Activated T-cell treated with anti-CD3 and anti-CD28 coated beads, Interleukin-2, amount 50 U/mL, for 4 hours (primary cell): ENCODE measurements at places on chromosomes 6 and 20. TPM values are rescaled to one million over a fixed set of nuclear protein-coding genes. Genes with fewer than 3 reads are reported as not detected.
A peak's percentile ranks its signal among the peaks of the same experiment; 100 is the strongest.

The NHSL1 gene
- 0.68 TPM for total RNA-seq

The SNHG17 gene
- 138 TPM for total RNA-seq

The DHX35 gene
- total RNA-seq: 15.8 TPM

DNA sequence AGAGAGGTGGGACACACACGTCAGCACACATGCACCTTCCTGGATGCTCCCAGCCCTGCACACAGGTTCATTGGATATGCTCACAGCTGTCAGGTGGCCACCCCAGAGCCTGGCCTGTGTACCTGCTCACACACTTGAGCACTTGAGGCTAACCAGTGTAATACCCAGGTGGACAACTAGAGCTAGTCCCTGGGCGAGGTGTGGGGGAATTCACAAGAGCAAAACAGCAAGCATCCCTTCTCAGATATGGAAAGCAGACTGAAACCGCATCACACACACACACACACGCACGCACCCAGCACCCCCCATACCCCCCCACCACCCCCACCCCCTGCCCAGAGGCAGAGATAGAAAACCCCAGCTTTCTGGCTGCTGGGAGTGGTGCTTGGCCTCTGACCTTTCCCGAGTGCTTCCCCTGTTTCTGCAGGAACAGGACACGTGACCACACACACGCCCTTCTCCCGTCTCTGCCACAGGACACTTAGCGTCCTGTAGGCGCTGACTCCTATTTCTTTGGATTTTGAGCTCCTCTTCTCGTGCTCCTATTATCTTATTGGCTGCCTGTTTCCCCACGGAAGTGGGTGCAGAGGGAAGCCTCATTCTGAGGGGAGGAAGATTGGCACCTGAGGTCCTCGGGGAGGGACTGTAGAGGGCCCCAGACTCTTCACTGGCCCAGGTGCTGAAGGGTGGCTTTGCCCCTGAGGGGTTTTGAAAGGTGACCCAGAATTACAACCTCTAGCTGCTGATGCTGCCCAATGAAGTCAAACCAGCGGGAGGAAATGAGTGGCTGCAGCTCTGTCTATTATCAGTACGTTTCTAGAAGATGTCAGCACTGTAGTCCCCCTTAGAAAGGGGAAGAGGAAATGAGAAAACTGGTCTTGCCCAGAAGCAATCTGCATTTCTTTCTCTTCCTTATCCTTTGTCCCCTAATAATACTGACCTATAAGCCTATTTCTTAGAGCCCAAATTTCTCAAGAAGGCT is 65.8 kb downstream of the SYTL3 start:
- DNase-seq: no peak

GRCh38 chr20:55252521-55252920 is 752.8 kb downstream of the CBLN4 start:
- DNase-seq: no peak

GRCh38 chr6:53436526-53437303 is 88.0 kb upstream of the ELOVL5 start:
- DNase-seq: no peak

- peak; percentile 17 for DNase-seq
Measured at GRCh38 chr6:127514773-127515227, 4.3 kb downstream of the MTCL3 start.

The RCAN2 gene
- total RNA-seq: 1.5 TPM

DNA sequence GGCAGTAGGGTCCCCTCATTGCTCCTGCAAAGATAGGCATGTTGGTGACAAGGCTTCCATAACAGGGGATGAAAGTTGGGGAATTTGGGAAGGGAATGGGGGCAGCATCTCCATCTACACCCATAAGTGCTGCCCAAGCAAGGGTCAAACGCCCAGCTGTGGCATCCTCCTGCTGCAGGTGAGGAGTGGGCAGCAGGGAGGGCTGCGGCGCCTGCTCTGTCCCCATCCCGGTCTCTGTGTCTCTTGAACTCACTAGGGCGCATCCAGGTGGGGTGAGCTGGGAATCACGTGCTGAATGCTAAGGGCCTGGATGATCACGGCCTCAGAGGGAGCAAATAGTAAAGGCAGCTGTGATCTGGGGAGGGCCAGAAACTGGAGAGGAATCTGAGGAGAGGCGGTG is 9.1 kb downstream of the MICA start:
- DNase-seq: no peak

DNA sequence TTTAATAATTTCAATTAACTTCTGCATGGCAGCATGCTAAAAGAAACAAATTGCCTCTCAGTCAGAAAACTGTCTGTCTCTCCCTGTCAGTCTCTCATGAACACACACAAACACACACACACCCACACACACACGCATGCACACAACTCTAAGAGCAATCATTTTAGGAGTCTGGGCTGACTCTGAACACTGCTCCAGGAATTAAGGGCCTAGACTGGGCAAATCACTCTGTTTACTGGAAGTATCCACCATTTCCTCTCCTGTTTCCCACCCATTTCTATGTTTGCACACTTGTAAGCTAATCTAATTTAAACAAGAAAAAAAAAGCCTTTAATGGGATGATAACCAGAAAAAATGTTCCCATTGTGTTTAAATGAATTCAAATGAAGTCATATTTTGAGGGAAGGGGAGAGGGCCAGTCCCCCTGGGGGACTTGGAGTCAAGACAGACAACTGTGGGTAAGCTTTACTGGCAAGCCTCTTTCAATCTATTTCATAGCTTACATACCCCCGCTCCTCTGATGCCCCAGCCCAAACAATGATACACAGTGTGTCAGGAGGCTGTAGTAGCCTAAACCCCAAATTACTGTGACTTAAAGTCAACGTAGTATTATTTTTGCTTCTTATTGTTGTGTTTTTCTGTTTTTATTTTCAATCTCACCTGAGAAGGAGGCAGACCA is 447.8 kb upstream of the FLRT3 start:
- no peak for DNase-seq

DNA sequence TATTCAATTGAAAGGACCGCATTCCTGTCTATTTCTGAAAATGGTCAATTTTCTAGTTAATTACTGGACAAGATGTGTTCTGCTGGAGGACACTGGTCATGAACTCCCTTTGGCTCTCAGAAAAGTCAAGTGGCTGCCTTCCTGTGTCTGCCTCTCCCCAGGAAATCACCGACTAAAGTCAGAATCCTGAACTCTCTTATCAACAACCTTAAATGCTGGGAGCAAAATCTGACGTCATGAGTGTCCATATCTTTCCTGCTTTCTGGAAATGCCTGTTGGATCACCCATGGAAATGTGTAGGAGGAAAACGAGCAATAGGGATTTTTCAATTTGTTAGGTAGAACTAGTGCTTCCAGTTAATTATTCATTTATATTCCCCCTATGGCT is 53.5 kb upstream of the PLCB1 start:
- no peak for DNase-seq

DNA sequence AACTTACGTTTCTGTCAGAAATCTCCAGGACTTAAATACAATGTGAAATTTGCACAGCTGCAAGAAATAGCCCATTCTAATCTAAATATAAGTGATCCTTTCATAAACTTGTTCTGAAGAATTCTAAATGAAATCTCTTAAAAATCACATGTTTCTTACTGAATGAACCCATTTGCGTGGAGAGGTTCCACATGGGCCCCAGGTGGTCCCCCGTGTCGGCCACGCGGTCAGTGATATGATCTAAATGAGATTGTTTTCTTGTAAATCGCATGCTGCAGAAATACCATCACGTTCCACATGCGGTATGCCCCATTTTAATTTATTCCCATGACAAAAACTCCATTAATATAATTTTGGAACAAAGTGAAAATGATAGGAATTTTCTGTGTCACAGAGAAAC is 818.9 kb upstream of the SLC35B3 start:
- no peak for DNase-seq

GRCh38 chr20:19522836-19523590 is 235.0 kb upstream of the RIN2 start:
- DNase-seq: no peak

The UBD gene
- 3.3 TPM for total RNA-seq

GRCh38 chr6:163017801-163018200 is 290.0 kb downstream of the PACRG start:
- DNase-seq: no peak

GRCh38 chr20:10260316-10260715 is 41.7 kb downstream of the SNAP25 start:
- DNase-seq: no peak

GRCh38 chr20:47654370-47654769 is 130.9 kb downstream of the SULF2 start:
- no peak for DNase-seq

The XPO5 gene
- 140 TPM for total RNA-seq

GRCh38 chr6:43426928-43427405 is 374 bp upstream of the ABCC10 start:
- DNase-seq: no peak

- DNase-seq: no peak
Measured at GRCh38 chr6:170152989-170153388, 137.9 kb downstream of the DLL1 start.

The SLA2 gene
- total RNA-seq: 57.8 TPM

DNA sequence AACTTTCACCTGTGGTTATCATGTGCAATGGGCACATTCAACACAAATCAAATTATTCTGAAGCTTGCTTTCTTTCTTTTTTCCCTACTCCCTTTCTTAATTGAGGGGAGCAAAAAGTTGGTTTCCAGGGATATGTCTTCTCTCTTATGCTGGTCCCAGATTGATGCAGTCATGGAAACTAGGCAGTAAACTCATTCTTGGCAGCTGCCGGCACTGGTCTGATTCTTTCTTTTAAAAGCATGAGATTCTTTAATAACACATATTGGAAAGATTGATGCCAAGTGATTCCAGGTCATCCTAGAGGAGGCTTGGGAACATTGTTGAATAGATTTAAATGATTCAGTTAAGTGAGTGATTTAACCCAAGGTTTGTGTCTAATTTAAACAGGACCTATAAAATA is 29.0 kb downstream of the PTPRA start:
- no peak for DNase-seq
